ENCODE measurements at places on chromosomes 6 and 20.
A peak's percentile ranks its signal among the peaks of the same experiment; 100 is the strongest.

GRCh38 chr6:135906542-135906941 is 55.0 kb downstream of the PDE7B start:
- DNase-seq: no peak

DNA sequence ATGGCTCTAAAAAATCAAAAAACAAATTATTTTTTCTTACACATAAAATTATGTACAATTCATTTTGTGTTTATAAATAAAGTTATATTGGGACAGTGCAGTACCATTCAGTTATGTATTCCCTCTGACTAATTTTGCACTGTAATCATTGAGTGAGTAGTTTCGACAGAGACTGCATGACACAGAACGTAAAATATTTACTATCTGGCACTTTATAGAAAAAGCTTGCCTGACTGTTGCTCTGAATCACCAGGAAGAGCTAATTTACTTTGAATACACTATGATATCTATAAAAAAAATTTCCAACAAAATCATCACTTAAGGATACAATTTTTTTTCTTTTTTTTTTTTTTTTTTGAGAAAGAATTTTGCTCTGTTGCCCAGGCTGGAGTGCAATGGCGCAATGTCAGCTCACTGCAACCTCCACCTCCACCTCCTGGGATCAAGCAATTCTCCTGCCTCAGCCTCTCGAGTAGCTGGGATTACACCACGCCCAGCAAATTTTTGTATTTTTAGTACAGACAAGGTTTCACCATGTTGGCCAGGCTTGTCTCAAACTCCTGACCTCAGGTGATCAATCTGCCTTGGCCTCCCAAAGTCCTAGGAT is 11.0 kb upstream of the KHDC1L start:
- no peak for DNase-seq

DNA sequence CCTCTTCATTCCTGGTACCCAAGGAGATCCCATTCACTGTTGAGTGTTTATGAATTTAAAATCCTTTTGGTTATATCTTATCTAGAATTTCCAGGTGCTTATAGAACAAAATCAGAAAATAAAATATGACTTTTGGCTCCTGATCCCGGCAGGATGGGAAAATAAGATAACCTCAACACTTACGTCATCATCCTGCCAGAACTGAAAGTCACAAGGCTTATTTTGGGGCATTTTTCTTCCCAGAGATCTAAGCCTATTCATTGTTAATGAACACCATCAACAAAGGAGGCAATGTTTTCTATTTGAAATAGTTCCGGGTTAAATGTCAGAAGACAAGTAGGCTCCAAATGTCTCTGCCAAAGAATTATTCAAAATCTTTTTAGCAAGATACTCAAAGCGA is 580.6 kb downstream of the TFAP2A start:
- no peak for DNase-seq

- peak; percentile 10 for DNase-seq
Observed at GRCh38 chr6:151647976-151648639, 154.3 kb downstream of the CCDC170 start.

DNA sequence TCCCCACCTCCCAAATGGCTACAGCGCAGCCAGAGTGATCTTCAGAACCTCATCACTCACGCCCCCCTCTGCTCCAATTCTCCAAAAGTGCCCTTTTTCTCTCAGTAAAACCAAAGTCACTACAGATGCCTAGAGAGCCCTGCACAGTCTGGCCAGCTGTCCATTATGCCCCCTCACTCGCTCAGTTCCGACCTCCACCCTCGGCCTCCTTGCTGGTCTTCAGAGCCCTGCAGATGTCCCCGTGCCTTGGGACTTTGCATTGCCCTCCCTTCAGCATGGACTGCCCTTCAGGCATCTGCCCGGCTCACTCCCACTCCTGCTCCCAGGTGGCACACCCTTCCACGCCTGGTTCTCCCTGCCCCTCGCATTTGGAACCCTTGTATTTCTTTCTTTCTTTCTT is 1.1 kb upstream of the RAET1E start:
- DNase-seq: no peak
